ENCODE measurements at places on chromosomes 13 and 19.

DNA sequence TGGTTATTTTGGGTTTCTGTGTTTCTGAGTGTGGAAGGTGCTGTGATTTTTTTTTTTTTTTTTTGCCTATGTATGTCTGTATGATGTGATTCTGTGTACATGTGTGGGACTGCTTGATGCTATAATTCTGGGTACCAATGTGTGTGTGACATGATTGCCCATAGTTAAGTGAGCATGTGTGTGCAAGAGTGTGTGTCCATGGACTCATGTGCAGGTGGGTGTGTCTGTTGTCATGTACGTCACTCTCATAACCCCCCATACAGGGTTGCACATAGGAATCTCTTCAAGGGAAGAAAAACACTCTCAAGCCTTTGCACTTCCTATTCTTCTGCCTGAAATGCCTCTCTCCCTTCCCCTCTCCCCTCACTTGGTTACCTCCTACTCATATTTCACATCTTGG lies 2.5 kb upstream of the PPP5C start:
- no peak for DNase-seq

DNA sequence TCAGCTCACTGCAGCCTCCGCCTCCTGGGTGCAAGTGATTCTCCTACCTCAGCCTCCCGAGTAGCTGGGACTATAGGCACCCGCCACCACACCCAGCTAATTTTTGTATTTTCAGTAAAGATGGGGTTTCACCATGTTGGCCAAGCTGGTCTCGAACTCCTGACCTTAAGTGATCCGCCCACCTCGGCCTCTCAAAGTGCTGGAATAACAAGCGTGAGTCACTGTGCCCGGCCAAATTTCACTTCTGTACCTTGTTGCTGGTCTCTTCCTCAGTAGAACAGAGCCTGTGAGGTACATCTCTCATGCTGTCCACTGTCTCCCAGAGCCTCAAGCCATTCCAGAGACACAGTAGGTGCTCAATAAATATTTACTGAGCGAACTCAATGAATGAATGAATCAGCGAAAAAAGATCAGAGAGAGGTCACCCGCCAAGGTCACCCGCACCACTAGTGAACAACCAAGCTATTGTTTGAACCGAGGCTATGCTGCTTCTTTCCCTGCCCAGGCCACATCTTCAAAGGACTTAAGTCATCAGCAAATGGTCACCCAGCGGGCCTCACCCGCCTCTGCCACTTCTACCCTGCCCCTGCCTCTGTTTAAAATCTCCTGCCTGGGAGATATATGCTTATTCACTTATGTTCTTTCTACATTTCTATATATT lies 9.3 kb downstream of the TMEM143 start:
- peak; percentile 64 for DNase-seq

GRCh38 chr13:47144782-47145181 lies 247.9 kb upstream of the HTR2A start:
- DNase-seq, result no peak

DNA sequence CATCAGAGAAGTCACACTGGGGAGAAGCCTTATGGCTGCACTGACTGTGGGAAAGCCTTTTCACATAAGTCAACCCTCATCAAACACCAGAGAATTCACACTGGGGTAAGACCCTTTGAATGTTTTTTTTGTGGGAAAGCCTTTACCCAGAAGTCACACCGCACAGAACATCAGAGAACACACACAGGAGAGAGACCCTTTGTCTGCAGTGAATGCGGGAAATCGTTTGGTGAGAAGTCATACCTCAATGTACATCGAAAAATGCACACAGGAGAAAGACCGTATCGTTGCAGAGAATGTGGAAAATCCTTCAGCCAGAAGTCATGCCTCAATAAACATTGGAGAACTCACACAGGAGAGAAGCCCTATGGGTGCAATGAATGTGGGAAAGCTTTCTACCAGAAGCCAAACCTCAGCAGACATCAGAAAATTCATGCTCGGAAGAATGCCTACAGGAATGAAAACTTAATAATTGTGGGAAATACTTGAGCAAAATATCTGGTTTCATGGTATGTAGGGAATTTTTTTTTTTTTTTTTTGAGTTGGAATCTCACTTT lies 30.7 kb downstream of the ZNF793 start:
- DNase-seq, result no peak

DNA sequence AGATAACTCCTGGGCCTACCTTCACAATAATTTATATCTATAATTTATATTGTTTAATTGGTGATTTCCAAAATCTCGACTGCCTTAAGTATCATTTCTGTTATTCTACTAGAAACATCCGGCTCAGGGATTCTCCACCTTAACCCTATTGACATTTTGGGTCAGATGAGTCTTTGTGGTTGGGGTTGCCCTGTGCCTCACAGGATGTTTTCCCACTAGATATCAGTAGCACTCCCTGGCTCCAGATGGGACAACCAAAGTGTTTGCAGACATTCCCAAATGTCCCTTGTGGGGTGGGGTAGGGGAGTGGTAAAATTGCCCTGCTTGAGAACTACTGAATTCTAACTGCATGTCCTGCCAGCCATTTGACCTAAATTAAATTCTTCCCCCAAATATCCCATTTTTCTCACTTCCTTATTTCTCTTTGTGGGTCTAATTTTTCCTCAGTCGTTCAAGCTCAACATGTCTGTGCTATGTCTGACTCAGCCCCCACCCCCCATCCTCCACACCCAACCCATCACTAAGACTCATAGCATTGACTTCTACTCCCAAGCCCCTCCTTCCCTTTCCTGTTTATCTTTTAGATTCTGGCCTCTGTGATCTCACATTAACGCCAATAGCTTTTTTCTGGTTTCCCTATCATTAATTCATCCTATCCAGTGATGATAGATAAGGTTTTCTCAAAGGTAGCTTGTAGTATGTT lies 545.1 kb downstream of the EFNB2 start:
- no peak for DNase-seq

- no peak for DNase-seq
Measured at GRCh38 chr13:33362986-33363727, 77.6 kb upstream of the STARD13 start.

DNA sequence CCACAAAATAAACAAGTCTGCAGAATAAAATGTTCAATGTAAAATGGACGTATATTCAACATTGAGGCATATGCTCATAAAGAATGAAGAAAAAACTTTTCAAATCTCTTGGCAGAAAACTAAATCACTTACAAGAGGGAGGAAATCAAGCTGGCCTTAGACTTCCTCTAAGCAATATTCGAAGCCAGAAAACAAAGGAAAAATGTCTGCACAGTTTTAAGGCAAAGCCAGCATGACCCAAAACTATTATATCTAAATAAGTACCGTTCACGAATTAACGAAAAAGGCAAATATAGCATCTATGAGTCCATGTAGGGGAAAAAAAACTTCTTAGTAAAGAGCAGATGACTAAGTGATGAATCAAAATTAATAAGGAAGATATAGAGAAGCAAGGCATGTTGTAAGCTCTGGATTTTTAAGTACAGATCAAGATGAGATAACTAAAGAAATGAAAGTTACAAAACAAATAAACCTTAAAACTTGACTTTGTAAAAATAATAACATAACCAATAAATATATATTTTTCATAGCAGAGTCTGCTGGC lies 101.3 kb downstream of the KCNRG start:
- no peak for DNase-seq

DNA sequence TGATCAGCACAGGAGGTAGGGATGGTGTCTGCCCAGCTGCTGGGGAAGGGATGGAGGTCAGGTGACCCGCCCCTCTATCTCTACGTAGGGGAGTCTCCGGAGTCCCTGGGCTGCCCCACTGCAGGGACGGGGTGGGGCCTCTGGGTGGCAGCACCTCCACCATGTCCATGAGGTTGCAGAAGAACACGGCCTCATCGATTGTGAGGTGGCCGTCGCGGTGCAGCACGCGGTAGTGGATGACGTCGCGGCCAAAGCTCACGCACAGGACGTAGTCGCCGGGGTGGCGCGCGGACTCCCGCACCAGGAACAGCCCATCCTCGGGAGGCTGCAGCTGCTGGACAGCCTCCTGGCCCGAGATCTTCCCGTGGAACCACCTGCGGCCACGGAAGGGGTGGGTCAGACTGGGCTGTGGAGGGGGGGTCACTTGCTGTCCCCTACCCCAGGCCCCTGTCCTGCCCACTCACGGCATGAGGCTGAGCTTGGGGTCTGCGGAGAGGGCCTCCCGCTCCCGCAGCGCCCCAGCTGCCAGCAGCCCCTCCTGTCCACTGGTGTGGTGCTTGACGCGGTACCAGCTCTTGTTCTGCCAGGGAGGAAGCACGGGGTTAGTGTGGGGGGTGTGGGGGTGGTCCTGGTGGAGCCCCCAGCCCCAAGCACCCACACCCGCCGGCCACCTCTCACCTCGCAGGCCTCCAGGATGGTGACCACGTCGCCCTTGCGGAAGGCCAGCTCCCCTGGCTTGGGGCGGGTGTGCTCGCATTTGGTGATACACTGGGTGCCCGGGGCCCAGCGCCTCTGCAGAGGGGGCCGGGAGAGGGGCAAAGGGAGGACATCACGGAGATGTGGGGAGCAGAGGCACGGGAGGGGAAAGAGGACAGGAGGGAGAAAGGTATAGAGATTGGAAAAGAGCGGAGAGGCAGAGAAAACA lies 2.3 kb downstream of the MATK start:
- no peak for DNase-seq

DNA sequence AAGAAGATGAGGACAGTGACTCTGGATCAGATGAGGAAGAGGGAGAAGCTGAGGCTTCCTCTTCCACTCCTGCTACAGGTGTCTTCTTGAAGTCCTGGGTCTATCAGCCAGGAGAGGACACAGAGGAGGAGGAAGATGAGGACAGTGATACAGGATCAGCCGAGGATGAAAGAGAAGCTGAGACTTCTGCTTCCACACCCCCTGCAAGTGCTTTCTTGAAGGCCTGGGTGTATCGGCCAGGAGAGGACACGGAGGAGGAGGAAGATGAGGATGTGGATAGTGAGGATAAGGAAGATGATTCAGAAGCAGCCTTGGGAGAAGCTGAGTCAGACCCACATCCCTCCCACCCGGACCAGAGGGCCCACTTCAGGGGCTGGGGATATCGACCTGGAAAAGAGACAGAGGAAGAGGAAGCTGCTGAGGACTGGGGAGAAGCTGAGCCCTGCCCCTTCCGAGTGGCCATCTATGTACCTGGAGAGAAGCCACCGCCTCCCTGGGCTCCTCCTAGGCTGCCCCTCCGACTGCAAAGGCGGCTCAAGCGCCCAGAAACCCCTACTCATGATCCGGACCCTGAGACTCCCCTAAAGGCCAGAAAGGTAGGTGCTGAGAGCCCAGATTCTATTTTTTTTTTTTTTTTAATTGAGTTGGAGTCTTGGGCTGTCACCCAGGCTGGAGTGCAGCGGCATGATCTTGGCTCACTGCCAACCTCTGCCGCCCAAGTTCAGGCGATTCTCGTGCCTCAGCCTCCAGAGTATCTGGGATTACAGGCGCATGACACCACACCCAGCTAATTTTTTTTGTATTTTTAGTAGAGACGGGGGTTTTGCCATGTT lies 2.3 kb downstream of the PPP1R15A start:
- DNase-seq, result peak; percentile 32

GRCh38 chr19:4103080-4103433 lies 20.9 kb downstream of the MAP2K2 start:
- no peak for DNase-seq

DNA sequence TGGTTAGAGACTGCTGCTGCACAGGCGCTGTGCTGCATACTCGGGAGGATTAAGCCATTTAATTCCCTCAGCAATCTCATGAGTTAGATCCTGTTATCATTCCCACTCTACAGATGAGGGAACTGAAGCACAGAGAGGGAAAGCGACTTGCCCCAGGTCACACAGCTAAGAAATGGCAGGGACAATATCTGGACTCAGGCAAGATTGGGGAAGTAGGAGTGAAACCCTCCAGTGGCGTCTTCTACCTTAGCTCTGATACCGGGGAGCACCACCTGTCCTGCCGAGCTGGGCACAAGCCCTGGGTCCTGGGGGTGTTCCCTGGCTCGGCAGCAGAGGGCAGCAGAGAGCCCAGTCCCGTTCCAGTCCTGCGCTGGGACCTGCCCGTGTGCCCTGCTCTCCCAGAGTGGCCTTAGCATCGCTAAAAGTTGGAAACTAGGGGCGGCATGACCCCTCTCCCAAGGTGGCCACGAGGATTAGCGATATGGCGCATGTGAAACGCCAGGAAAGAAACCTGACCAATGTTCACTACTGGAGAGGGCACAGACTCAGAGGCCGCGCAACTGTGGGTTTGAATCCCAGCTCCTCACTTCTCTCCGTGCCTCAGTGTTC lies 20.5 kb downstream of the CYTH2 start:
- DNase-seq, result peak; percentile 68

GRCh38 chr13:75195495-75196146 lies 286.3 kb downstream of the TBC1D4 start:
- peak; percentile 75 for DNase-seq

- no peak for DNase-seq
Measured at GRCh38 chr13:21606796-21607195, 2.8 kb upstream of the MICU2 start.

GRCh38 chr19:20388706-20389225 lies 176.8 kb downstream of the ZNF737 start:
- no peak for DNase-seq

GRCh38 chr13:74778946-74779345 lies 644.7 kb upstream of the KLF12 start:
- no peak for DNase-seq

- DNase-seq, result no peak
Measured at GRCh38 chr19:20067943-20068342, 9.9 kb upstream of the ZNF90 start.

DNA sequence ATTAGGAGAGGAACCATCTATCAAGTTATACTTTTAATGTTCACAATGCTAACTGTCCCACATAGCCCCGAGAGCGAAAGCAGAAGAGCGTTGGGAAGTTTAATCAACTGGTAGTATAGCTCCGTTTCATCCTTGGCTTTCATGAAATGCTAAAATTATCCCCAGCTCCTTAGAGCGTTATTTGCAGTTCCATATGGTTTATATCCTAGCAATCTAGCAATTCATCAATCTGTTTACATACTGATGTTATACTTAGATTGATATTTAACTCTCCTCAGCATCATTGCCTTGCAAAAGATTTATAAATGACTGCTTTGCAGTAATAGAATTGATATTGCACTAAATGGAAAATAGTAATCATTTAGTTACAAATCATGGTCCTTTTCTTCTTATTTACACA lies 419.8 kb downstream of the COG6 start:
- no peak for DNase-seq

DNA sequence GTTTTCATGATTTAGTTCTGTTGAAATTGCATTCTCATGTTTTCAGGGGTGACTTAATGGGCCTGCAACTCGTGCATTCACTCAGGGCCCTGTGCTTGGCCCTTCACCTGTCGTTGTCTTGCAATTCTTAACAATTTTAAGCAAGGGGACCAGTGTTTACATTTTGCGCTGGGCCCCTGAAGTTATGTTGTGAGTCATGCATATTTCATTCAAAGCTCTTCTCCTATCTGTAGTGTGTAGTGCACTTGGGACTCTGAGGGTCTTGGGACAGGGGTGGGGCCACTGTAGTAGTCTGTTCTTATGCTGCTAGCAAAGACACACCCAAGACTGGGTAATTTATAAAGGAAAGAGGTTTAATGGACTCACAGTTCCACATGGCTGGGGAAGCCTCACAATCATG lies 211.2 kb upstream of the RXFP2 start:
- DNase-seq, result no peak

GRCh38 chr13:97627566-97627965 lies 193.6 kb downstream of the RAP2A start:
- no peak for DNase-seq

Data from SK-MEL-5 (cell line).